ENCODE measurements at places on chromosomes 1 and 21.

DNA sequence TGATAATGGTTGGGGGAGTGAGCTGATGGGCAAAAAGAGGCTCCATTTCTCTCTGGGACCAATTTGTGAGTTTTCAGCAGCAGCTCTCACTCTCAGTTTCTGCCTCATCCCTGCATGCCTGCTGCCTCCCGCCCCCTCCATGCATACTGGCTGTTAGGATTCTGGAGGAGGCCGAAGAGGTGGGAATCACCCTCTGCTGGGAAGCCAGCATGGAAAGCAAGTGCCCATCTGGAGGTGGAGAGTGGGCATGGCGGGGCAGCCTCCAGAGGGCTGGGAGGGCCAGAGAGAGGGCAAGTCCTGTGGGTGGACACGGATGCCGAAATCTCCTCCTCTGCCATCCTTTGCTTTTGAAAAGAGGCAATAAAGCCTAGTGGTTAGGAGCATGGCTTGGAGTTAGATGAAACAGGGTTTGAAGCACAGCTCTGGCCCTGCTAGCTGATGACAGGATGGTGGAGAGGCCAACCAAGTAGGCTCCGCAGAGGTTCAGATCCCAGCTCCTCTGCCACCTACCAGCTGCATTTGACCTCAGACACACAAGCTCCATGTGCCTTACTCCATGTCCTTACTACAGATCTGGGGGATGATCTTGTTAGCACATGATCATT, 113.4 kb downstream of the GRIK3 start:
- H3K27me3 ChIP-seq, result no peaks in the 10 kb centered on the region
- no peak overlapping the region for H3K4me3 ChIP-seq
- DNase-seq, result no peak
- H3K27ac ChIP-seq, result no peak overlapping the region

GRCh38 chr21:35651196-35651595, 409.1 kb downstream of the SETD4 start:
- H3K27me3 ChIP-seq, result no peaks in the 10 kb centered on the region
- H3K4me1 ChIP-seq, result no peaks in the 10 kb centered on the region
- no peak overlapping the region for H3K27ac ChIP-seq
- no peak for DNase-seq
- no peaks in the 10 kb centered on the region for H3K36me3 ChIP-seq

DNA sequence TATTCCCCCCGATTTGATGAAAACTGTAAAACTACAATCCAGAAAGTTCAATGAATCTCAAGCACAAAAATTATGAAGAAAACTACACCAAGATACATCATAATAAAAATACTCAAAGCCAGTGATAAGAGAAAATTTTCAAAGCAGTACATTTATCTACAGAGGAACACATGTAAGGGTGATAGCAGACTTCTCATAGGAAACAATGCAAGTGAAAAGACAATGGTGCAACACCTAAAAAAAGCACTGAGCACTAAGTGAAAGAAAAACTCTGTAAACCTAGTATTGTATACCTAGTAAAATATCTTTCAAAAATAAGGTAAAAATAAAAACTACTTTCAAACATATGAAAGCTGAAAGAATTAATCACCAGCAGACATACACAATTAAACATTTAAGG, 76.1 kb upstream of the IRF2BP2 start:
- no peak overlapping the region for H3K27ac ChIP-seq
- H3K27me3 ChIP-seq, result no peaks in the 10 kb centered on the region
- H3K4me3 ChIP-seq, result no peak overlapping the region
- no peak for DNase-seq
- no peaks in the 10 kb centered on the region for H3K36me3 ChIP-seq

GRCh38 chr1:180909005-180909414, 3.7 kb upstream of the KIAA1614 start:
- no peaks in the 10 kb centered on the region for H3K36me3 ChIP-seq
- no peaks in the 10 kb centered on the region for H3K4me1 ChIP-seq
- DNase-seq, result no peak

DNA sequence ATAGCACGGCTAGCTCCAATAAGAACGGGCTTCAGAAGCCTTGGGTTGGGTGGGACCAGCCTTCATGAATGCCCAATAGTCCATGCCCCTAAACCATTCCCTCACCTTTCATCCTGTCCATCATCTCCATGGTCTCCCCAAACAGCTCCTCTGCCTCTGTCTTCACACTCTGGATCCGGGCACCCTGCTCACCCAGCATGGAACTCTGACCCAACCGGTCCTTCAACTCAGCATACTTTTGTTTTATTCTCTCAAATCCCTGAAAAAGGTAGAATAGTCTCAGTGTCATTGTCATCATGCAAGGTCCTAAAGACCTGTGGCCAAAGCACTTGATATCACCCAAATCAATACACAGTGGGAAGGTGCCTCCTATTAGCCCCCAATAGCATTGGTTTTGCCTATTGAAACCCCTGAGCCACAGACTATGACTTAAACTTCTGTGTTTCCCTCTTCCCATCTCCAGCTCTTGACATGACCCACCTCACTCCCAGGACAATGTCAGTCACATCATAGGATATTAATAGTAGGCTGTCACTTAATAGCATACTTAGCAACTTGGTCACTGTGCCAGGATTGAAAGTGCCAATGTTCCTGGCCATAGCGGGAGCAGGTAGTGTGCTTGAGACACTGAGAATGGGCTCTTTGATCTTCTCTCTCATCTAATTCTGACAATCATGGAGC, 33.0 kb downstream of the CAMK1G start:
- peaks cover 9% of the 10 kb centered on the region for H3K4me1 ChIP-seq
- H3K27ac ChIP-seq, result no peak overlapping the region
- H3K4me3 ChIP-seq, result no peak overlapping the region
- no peaks in the 10 kb centered on the region for H3K27me3 ChIP-seq
- DNase-seq, result no peak

- no peaks in the 10 kb centered on the region for H3K27me3 ChIP-seq
- H3K27ac ChIP-seq, result no peak overlapping the region
- H3K36me3 ChIP-seq, result no peaks in the 10 kb centered on the region
- DNase-seq, result no peak
Measured at GRCh38 chr1:247500865-247501264, 35.4 kb downstream of the OR2C3 start.

- no peak for DNase-seq
- no peak overlapping the region for H3K27ac ChIP-seq
- H3K4me3 ChIP-seq, result no peak overlapping the region
- no peaks in the 10 kb centered on the region for H3K36me3 ChIP-seq
- peaks cover 4% of the 10 kb centered on the region for H3K4me1 ChIP-seq
Measured at GRCh38 chr1:202005958-202006357, 4.4 kb upstream of the ELF3 start.

DNA sequence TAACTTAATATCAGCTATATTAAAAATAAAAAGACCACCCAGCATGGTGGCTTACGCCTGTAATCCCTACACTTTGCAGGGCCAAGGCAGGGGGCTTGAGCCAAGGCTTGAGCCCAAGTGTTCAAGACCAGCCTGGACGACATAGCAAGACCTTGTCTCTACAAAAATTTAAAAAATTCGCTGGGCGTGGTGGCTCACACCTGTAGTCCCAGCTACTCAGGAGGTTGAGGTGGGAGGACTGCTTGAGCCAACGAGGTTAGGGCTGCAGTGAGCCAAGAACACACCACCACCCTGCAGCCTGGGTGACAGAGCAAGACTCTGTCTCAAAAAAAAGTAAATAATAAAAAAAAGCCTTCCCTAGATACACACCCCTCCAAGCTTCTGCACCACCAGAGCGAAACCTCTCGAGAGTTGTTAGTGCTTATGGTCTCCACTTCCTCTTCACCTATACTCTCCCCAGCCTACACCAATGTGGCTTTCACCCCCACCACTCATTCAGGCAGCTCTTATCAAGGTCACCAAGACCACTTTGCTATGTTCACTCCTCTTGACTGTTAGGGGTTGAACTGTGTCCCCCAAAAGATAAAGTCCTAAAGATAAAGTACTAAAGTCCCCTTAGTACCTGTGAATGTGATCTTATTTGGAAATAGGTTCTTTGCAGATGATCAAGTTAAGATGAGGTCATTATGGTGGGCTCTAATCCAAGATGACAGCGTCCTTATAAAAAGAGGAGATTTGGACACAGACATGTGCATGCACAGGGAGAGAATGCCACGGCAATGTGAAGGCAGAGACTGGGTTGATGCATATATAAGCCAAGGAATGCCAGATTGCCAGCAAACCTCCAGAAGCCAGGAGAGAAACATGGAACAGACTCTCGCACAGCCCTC, 6.8 kb upstream of the PPP1R15B start:
- H3K36me3 ChIP-seq, result no peaks in the 10 kb centered on the region
- H3K4me3 ChIP-seq, result no peak overlapping the region
- no peaks in the 10 kb centered on the region for H3K27me3 ChIP-seq
- no peak overlapping the region for H3K27ac ChIP-seq
- H3K4me1 ChIP-seq, result peaks cover 15% of the 10 kb centered on the region
- DNase-seq, result peak; percentile 13

DNA sequence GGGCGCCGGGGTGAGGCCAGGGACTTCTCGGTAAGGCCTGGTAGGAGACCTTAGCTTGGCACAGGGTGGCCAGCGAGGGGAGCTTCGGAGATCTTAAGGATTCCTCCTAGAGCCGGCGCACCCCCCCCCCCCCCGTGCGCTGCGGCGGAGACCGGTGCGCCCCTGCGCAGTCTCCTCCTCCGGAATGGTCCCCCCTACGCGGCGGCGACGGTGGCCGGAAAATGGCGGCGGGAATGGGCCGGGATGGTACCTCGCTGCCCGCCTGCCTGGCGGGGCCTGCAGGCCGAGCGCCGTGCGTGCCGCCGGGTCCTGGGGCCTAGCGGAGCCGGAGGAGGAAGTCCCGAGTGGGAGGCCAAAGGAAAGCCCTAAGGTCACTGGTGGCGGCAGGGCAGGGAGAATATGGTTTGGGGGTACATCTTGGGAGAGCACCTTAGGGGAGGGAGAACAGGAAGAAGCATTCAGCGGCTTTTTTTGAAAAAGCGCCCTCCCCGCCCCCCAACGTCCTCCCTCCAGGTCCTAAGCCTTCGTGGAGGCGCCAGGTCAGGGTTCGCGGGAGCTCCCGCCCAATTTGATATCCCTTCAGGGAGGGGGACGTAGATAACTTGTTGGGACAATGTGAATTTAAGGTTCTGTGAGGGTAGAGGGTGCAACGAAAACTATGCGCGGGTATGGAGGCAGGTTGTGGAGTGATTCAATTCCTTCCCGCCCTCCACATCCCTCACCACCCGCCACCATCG, 429 bp downstream of the SRRM1 start:
- no peak for DNase-seq
- peak overlapping the region; percentile 97 for H3K27ac ChIP-seq
- no peaks in the 10 kb centered on the region for H3K36me3 ChIP-seq
- H3K4me1 ChIP-seq, result peaks cover 20% of the 10 kb centered on the region

GRCh38 chr1:76857973-76858372, 9.3 kb upstream of the ST6GALNAC5 start:
- DNase-seq, result no peak
- H3K27ac ChIP-seq, result no peak overlapping the region
- H3K4me3 ChIP-seq, result no peak overlapping the region
- H3K4me1 ChIP-seq, result no peaks in the 10 kb centered on the region

DNA sequence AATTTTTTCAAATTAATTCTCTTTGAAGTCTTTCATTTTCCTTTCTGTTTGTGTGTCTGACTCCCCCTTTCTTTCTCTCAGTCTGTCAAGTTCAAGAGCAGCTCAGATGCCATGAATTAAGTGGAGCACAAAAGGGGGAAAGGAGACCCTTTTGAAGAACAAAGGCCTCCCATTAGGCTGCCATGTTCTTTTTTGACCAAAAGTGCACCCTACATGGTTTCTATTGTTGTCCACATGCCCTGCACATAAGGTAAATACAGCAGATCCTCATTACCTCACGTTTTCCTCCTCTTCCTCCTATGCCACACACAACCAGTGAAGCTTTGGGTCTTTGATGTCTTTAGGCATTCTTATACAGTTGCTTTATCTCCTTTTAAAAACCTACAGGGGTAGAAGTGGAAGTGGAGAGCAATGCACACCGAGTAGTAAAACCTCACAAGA, 47.7 kb downstream of the POU2F1 start:
- DNase-seq, result no peak
- H3K27ac ChIP-seq, result no peak overlapping the region
- no peaks in the 10 kb centered on the region for H3K36me3 ChIP-seq
- no peaks in the 10 kb centered on the region for H3K27me3 ChIP-seq
- no peaks in the 10 kb centered on the region for H3K4me1 ChIP-seq

- no peak overlapping the region for H3K4me3 ChIP-seq
- no peaks in the 10 kb centered on the region for H3K36me3 ChIP-seq
- H3K4me1 ChIP-seq, result no peaks in the 10 kb centered on the region
- no peak for DNase-seq
Measured at GRCh38 chr1:43617668-43618067, 32.3 kb upstream of the KDM4A start.

GRCh38 chr1:234962340-234962989, 166.2 kb downstream of the TOMM20 start:
- H3K27ac ChIP-seq, result peak overlapping the region; percentile 71
- no peaks in the 10 kb centered on the region for H3K27me3 ChIP-seq
- H3K36me3 ChIP-seq, result no peaks in the 10 kb centered on the region
- peak overlapping the region; percentile 36 for H3K4me3 ChIP-seq

DNA sequence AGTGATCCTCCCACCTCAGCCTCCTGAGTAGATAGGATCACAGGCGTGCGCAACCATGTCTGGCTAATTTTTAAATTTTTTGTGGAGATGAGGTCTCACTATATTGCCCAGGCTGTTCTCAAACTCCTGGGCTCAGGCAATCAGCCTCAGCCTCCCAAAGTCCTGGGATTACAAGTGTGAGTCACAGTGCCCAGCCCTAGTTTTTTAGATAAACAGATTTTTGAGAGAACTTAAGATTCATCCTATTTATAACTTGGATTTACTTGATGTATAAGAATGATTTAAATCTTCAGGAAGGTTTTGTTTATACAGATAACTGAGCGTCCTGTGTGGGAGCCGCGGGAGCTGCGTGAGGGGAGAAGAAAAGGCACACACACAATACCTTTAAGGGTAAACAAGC, 26.2 kb downstream of the HEYL start:
- no peak overlapping the region for H3K27ac ChIP-seq
- no peak for DNase-seq
- H3K27me3 ChIP-seq, result no peaks in the 10 kb centered on the region
- no peak overlapping the region for H3K4me3 ChIP-seq
- H3K36me3 ChIP-seq, result no peaks in the 10 kb centered on the region

DNA sequence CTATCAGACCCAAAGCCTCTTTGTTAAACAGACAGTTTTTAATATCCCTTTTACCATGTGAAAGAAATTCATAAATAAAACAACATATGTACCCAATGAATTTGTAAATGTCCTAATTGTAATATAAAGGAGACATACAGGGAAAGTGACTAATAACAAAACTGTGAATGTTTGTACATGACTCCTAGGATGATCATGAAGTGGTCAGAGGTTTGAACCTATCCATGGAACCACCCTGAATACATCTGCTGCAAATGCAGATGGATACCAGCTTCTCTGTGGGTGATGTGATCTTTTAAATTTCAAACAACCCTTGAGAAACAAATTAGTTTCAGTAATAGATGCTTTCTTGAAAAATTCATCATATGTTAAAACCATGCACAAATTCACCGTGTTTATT, 16.7 kb upstream of the ACBD3 start:
- no peaks in the 10 kb centered on the region for H3K4me1 ChIP-seq
- H3K36me3 ChIP-seq, result no peaks in the 10 kb centered on the region
- no peaks in the 10 kb centered on the region for H3K27me3 ChIP-seq
- no peak for DNase-seq
- H3K4me3 ChIP-seq, result no peak overlapping the region
- no peak overlapping the region for H3K27ac ChIP-seq

- no peaks in the 10 kb centered on the region for H3K36me3 ChIP-seq
- no peak for DNase-seq
- H3K27ac ChIP-seq, result no peak overlapping the region
- no peak overlapping the region for H3K4me3 ChIP-seq
- no peaks in the 10 kb centered on the region for H3K27me3 ChIP-seq
Measured at GRCh38 chr1:160256396-160257046, 5.8 kb downstream of the DCAF8 start.

- no peaks in the 10 kb centered on the region for H3K27me3 ChIP-seq
- H3K36me3 ChIP-seq, result no peaks in the 10 kb centered on the region
- no peak overlapping the region for H3K27ac ChIP-seq
- H3K4me1 ChIP-seq, result no peaks in the 10 kb centered on the region
Measured at GRCh38 chr1:193971595-193971994, 785.2 kb upstream of the B3GALT2 start.
